ENCODE measurements at places on chromosomes 11 and 22.
A peak's percentile ranks its signal among the peaks of the same experiment; 100 is the strongest.

- H3K27ac ChIP-seq: peak overlapping the region; percentile 95
- no peak for ATAC-seq
- H3K36me3 ChIP-seq: no peaks in the 10 kb centered on the region
- H3K27me3 ChIP-seq: no peaks in the 10 kb centered on the region
- peak overlapping the region; percentile 89 for H3K4me3 ChIP-seq
- peaks cover 24% of the 10 kb centered on the region for H3K4me1 ChIP-seq
Measured at GRCh38 chr22:46012881-46013281, 35.9 kb upstream of the WNT7B start.

DNA sequence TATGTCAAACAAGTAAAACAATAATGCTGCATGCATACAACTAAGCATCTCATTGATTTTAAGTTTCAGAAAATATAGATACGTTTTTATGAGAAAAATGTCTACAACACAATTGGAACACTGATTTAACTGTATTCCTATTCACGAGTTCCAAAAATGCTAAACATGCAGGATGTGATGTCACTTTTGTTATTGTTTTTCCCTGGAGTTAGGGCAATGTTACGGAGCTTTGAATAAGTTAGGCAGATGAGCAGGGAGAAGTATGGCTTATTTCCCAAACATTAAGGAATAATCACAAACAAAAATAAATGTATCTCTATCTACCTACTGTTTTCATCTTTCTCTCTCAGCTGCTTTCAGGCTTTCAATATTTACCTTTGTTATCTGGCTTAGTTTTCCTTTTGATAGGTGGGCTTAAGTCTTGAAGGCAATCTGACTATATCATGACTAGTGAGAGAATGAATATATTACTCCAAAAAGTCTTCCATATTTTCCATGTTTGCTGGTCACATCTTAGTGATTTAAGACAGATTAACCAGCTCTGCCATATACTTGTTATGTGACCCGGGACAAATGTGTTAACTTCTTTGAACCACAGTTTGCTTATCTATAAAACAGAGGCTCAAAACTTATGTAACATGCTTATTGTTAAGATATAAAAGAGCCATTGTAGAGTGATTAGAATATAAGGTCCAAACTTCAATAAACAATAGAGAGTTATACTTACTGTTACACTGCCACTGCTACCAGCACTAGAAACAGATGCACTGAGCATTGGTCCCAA lies 854.4 kb upstream of the CCDC90B start:
- no peaks in the 10 kb centered on the region for H3K27me3 ChIP-seq
- no peaks in the 10 kb centered on the region for H3K36me3 ChIP-seq
- H3K4me1 ChIP-seq: no peaks in the 10 kb centered on the region
- H3K4me3 ChIP-seq: no peak overlapping the region
- no peak overlapping the region for H3K27ac ChIP-seq

DNA sequence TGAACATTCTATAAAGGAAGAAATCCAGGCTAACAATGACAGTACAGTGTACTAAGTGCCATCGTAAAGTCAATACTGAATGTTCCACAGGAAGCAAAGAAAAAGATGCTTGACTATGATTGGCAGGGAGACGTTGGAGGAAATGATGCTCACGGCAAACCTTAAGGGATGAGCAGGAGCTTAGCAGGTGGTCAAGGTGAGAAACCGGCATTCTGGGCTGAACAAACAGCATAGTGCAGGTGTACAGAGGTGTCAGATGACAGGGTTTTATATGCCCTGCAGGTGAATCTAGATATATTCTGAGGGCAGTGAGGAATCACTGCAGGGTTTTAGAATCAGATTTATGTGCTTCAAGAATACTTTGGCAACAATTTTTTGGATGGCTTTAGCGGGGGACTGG lies 85.3 kb upstream of the HEPHL1 start:
- H3K36me3 ChIP-seq: no peaks in the 10 kb centered on the region
- peaks cover 12% of the 10 kb centered on the region for H3K27me3 ChIP-seq
- H3K4me1 ChIP-seq: no peaks in the 10 kb centered on the region
- ATAC-seq: no peak

DNA sequence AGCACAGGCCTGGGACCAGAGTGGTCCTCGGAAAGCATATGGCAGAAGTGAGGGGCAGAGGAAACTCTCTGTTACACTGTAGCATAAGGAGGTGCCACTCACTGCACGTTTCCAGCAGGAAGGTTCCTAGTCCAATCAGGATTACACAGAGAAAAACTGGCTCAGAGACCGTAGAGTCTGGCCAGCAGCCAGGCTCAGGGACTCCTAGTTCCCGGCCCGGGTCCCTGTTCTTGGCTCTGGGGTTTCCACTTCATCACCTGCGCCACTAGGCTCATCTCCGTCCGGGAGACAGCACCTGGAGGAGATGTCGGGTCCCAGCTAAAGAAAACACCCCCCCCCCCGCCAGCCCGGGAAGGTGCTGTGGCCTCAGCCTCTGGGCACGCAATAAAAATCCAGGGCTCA lies 1.1 kb downstream of the TTLL12 start:
- H3K27ac ChIP-seq: no peak overlapping the region
- H3K27me3 ChIP-seq: no peaks in the 10 kb centered on the region
- peaks cover 26% of the 10 kb centered on the region for H3K4me1 ChIP-seq
- peak overlapping the region; percentile 75 for H3K4me3 ChIP-seq
- peaks cover 20% of the 10 kb centered on the region for H3K36me3 ChIP-seq

DNA sequence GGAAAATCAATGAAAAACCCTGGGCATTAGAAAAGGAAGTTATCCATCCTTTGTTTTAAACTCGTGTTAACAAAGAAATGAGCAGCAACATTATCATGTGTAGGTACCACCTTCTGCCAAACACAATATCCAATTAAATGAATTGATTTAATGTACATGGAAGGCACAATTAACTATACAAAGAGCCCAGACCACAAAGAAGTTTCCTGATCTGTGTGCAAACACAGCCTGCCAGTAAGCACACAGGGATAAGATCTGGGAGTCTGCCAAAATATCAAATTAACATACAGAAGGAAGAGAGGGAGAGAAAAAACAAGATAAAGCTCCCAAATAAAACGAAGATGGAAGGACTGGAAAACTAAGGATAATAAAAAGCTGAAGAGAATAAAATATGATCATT lies 54.1 kb upstream of the SLC25A1 start:
- H3K36me3 ChIP-seq: no peaks in the 10 kb centered on the region
- H3K4me3 ChIP-seq: no peak overlapping the region
- no peak for ATAC-seq
- H3K27me3 ChIP-seq: peaks cover 36% of the 10 kb centered on the region

DNA sequence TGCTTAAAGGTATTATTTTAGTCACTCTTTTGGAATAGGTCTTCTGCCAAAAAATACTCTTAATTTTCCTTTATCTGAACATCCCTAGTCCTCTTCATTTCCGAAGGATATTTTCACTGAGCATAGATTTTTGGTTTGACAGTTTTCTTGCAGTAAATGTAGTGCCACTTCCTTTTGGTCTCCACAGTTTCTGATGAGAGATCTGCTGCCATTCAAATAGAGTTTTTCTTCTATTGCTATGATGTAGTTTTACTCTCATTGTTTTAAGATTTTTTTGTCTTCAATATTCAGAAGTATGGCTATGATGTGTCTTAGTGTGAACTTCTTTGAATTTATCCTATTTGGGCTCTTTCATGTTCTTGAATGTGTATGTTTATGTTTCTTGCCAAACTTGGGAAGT lies 281.1 kb upstream of the SORL1-AS1 start:
- H3K36me3 ChIP-seq: no peaks in the 10 kb centered on the region
- no peak overlapping the region for H3K27ac ChIP-seq
- no peak for ATAC-seq
- H3K4me1 ChIP-seq: no peaks in the 10 kb centered on the region
- no peak overlapping the region for H3K4me3 ChIP-seq

DNA sequence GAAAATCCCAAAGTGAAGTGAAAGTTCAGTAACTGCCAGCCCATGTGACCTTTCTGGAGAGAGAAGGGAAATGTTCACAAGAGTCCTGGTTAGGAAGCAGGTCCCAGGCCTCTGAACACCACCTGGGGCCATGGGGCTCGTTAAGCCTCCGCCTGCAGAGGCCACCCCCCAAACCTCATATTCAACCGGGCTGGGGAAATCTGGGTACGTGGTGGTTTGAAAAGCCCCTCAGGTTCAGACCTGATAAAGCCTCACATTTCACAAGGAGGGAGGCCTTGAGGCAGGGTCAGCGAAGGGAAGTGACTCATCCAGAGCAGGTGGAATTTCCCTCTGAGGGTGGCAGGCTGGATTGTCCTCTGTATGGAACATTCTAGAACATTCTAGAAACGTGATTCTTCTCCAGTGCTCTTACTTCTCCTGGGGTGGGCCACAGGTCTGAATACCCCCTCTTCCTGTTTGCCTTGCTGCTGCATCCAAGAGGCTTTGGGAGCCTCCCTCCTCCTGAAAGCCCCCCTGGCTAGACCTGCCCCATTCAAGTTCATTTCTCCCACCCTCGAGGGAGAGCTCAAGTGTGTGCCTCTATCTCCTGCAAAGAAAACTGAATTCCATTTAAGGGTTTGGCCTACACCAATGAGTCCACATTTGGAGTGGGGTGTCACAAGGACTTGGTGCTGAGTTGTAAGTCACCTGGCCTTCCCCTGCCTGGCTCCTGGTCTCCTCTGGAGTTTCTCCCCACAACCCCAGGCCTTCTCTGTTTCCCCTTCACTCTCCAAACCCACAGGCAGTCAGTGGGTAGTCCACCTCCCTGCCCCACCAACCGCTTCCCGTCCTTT lies 6.3 kb downstream of the FXYD2 start:
- no peaks in the 10 kb centered on the region for H3K27me3 ChIP-seq
- ATAC-seq: peak; percentile 57
- H3K4me1 ChIP-seq: peaks cover 78% of the 10 kb centered on the region
- no peaks in the 10 kb centered on the region for H3K36me3 ChIP-seq
- H3K4me3 ChIP-seq: no peak overlapping the region
- H3K27ac ChIP-seq: peak overlapping the region; percentile 97

- H3K36me3 ChIP-seq: peaks cover 73% of the 10 kb centered on the region
- ATAC-seq: no peak
- no peaks in the 10 kb centered on the region for H3K27me3 ChIP-seq
Measured at GRCh38 chr22:42799461-42800405, 57.3 kb downstream of the ARFGAP3 start.

Data from stimulated activated memory B cell treated with anti-CD40 and anti-IgM and Interleukin-4, amounts not matched to agents 10 μg/mL and 1 μg/mL and 100 μg/mL, for 72 hours (primary cell).